ENCODE measurements at places on chromosomes 2 and 18.

GRCh38 chr2:28047681-28048080, 157.2 kb downstream of the BABAM2 start:
- DNase-seq = no peak

GRCh38 chr2:8049851-8050571, 631.8 kb upstream of the ID2 start:
- no peak for DNase-seq

DNA sequence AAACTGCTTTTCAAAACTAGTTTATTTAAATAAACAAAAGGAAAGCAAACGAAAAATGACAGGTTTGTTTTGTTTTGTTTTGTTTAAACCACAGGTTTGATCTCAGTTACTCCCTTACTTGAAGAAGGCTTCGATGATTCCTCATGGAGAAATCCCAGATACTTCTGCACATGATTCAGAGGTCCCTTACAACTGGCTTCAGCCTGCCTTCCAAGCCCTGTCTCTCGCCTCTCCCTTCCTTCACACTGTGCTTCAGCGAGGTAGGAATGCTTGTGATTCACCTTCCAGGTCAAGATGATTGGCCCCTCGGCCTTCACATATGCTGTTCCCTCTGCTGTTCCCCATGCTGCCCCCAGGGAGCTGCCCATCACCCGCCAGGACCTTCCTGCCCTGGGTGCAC, 104.1 kb upstream of the ITGA6 start:
- DNase-seq = no peak

DNA sequence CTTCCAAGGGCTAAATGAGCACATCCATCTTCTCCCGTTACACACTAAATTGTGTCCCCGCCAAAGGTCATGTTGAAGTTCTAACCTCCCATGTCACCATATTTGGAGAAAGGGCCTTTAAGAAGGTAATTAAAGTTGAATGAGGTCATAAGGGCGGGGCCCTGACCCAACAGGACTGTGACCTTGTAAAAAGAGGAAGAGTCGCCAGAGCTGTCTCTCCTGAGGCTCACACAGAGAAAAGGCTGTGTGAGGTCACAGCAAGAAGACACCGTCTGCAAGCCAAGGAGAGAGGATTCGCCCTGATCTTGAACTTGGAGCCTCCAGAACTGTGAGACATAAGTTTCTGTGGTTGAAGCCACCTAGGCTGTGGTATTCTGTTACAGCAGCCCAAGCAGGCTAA, 24.1 kb downstream of the TRABD2A start:
- no peak for DNase-seq

DNA sequence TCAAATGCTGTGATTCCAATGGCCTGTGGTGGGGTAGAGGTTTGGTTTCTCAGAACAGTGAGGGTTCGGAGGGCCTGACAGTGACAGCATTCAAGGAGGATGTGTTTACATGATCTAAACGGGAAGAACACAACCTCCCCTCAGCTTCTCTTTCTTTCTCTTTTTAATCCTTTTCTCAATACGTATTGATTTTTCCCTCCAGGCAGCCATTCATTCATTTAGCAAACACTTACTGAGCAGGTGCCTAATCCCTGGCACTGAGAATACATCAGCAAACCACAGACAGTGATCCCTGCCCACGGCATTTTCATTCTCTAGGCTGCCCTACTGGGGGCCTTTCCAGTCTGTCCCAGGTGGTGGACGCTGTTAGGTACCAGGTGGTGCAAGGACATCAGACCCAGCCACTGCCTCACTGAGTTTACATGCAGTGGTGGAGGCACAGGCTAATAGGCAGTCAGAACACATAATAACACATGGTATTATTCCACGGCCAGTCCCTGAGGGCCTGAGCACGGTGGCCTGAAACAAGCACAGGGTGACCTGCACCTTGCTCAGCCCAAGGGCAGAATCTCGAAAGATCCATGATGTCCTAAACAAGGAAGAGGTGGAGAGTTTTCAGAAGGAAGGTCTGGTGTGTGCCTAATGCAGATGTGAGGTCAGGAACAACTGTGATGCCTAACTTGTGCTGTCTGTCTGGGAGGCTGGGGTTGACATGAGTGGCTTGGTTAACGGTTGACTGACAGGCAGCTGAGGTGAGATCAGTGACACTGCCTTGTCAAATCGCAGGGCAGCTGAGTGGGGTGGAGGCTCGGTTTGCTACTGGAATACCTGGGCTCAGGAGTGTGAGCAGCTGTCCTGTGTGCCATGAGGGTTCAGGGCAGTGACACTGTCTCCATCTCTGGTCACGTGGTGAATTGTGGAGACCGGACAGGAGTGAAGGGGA, 785.5 kb upstream of the HS6ST1 start:
- no peak for DNase-seq

DNA sequence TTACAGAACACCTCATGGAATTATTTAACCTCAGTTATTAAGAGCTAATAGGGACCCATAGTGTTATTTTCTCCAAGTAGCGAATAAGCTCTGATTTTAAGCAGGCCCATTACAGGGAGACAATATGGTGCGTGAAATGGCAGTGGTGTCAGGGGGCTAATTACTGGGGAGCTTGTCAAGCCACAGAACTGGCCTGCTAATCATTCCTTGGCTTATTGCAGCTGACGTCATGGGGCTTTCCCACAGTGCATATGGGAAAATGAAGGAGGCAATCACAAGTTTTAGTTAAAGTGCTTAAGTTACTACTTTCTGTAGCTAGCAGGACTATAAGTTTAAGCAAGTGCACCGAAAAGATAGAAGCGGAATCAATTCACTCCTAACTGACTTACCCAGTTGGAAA, 262.5 kb downstream of the TGIF1 start:
- no peak for DNase-seq

DNA sequence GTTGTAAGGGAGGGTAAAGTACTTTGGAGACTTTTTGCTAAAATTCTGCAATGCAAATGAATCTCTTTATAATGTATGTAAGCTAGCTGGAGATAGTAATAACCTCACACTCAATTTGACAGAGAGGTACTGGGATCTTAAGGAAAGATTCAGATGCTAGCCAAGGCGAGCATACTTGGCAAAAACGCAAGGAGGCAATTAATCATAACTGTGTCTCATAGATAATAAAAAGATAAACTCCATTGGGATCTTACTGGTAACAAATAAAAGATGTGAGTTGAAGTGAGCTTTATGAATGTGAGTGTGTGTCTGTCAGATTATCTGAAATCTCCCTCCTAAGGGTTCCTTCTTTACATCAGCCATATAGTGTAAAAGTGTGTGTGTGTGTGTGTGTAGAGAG, 533.0 kb downstream of the TMX3 start:
- no peak for DNase-seq

DNA sequence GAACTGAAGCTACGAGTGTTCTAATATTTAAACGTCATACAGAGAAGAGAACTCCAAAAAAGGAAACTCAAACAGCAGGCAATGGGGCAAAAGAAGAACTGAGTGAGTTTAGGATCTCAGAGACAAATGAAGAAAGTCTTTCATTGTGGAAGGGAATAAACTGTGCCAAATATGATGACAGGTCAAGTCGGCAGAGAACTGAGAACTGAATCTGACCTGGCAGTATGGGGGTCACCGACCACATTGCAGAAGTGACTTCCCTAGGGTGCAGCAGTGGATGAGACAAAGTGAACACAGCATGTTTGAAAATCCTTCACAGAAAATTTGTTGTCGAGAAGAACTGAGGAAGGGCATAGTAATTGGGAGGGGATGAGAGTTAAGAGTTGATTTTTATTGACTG, 55.9 kb downstream of the TTC21B start:
- DNase-seq = no peak

GRCh38 chr18:23462876-23463275, 9.8 kb downstream of the RIOK3 start:
- no peak for DNase-seq

- DNase-seq = no peak
Observed at GRCh38 chr2:207796585-207797350, 27.1 kb upstream of the FZD5 start.

DNA sequence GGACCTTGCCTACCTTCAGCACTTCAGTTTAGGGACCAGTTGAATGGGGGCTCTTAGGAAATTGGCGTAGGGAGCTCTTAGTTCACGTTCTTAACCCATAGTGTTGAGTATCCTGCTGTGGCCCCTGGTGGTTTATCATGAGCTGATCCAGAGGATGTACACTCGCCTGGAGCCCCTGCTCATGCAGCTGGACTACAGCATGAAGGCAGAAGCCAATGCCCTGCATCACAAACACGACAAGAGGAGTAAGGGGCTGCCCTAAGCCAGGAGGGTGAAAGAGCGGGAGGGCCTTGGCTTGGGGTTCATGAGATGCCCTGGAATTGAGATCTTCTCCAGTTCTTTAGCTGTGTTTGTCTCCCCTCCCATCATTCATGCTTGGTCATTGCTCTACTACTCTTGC, 2.9 kb downstream of the RETREG2 start:
- no peak for DNase-seq

DNA sequence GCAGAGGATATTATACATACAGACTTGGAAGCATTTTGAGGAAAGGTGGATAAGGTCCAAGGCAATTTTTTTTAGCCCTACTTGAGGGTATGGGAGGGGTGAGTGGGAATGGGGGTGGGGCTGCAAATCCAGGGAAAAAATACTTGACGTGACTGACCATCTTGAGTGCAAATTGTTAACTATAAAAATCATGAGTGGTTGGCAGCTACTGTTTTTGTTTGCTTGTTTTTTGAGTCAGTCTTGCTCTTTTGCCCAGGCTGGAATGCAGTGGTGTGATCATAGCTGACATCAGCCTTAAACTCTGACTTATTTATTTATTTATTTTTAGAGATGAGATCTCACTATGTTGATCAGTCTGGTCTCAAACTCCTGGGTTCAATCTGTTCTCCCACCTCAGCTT, 458.8 kb downstream of the PIK3C3 start:
- no peak for DNase-seq

- no peak for DNase-seq
Observed at GRCh38 chr18:824179-824578, 12.1 kb upstream of the YES1 start.

- no peak for DNase-seq
Observed at GRCh38 chr2:44825702-44826101, 115.8 kb upstream of the SIX3 start.

DNA sequence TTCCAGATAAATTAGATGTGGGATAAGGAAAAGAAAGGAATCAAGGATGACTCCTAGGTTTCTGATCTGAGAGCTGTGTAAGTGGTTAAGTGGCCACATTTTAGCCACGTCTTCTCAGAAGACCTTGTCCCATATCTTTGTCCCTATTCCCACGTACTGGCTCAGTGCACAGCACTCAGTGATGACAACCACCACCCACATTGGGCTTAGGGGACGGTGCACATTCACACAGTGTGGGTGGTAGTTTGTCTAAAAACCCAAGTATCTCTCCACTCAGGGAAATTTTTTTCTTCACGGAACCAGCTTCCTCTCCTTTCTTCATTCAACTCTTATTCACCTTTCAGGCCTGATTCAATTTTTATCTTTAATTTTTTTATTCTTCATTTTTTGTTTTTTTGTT, 30.6 kb upstream of the GCC2 start:
- no peak for DNase-seq

DNA sequence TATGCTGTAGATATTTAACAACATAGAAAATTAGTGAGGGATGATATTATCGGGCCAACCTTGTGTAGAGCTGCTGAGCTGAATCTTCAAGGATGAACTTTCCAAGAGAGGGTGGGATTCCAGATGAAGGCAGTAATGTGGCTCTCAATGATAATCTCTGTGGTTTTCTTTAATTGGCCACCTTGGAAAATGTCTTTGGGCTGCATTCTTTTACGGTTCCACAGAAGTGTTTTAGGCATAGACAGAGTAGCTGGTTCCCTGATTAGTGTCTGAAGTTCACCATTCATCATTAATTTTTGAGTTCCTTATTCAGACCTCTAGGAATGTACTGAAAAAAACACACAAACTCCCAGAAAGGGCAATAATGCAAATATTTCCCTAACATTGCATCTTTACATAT, 1566.9 kb upstream of the PIK3C3 start:
- DNase-seq = no peak

- no peak for DNase-seq
Observed at GRCh38 chr2:128495996-128496547, 177.4 kb upstream of the HS6ST1 start.

- DNase-seq = no peak
Observed at GRCh38 chr2:18745431-18746272, 156.3 kb upstream of the NT5C1B start.
